Fibroblast of pulmonary artery (primary cell): ENCODE measurements at places on chromosomes 16 and 17.

GRCh38 chr17:33974276-33974675 is 280.8 kb upstream of the CCL2 start:
- DNase-seq = no peak

DNA sequence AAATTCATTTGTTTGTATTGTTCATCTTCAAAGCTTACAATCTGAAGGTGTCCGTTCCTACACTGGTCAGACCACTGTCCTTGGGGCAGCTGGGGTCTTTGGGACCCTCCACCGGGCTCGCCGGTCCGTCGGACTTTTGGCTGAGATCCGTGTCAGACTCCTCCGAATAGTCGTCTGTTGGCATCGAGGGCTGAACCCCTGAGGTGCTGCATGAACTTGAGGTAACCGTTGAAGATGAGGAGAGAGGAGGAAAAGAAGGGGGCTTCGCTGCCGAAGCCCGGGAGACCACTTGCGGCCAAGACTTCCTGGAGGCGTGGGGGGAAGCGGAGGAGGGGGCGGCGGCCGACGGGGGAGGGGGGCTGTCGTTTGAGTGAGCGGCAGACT is 260.8 kb downstream of the ZFHX3 start:
- DNase-seq = no peak

- no peak for DNase-seq
These were observed 902 bp downstream of the KAT2A start for GRCh38 chr17:42120161-42120769.

GRCh38 chr16:4801051-4801961 is 1.1 kb downstream of the ROGDI start:
- DNase-seq = no peak

DNA sequence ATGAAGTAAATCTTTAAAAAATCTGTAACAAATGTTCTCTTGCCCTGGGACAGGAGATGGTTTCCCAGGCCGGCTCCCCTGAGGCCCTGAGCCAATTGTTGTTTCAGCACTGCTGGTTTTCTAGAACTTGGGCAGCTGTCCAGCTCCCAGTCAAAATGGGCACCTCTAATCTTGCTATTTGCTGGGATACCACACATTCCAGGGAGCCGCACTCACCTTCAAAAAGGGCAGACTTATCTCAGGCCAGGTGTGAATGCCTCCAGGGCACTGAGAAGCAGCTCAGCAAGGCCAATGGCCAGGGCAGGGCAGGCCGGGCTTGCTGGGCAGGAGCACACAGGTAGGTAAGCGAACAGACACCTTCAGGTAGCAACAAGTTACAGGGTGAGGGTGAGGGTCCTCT is 24.4 kb downstream of the TRIM16 start:
- peak; percentile 47 for DNase-seq

DNA sequence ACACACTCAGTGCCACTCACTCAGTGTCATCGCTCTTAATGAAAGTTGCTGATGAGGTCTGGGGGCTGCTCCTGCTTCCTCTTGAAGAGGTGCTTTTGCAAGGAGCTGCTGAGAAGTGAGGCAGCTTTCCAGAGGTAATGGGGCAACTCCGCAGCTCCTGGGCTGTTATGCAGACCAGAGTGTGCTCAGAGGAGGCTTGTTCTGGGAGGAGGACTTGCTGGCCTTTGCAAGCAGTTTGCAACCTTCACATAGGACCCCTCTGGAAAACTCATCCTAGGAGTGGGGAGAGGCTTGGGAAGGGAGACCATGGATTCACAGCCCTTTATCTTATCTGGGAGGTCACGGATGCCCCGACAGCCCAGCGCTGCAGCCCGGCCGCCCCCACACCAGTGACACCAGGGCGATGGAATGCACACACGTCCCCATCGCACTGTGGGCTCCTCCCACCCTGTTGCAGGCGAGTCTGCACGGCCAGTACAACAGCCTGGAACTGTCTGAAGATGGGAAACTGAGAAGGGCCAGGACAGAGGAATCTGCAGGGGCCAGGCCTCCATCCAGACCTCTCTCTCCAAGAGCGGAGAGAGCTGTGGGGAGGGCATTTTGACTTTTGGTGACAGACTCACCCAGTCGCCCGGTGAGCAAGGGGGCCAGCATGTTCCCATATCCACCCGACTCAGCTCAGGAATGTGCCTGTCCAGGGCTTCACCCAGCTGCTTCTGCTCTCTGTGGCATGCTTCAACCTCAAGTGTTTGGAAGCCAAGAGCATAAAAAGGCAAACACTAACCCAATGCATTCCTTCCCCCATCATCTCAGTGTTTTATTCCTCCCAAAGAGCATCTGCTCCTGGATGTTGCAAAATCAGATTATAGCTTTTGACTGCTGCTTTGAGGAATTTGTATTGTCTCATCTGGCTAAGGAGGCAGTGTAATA is 78.6 kb upstream of the ZNF469 start:
- peak; percentile 94 for DNase-seq

GRCh38 chr17:28347261-28347891 is 10.0 kb downstream of the POLDIP2 start:
- peak; percentile 96 for DNase-seq

DNA sequence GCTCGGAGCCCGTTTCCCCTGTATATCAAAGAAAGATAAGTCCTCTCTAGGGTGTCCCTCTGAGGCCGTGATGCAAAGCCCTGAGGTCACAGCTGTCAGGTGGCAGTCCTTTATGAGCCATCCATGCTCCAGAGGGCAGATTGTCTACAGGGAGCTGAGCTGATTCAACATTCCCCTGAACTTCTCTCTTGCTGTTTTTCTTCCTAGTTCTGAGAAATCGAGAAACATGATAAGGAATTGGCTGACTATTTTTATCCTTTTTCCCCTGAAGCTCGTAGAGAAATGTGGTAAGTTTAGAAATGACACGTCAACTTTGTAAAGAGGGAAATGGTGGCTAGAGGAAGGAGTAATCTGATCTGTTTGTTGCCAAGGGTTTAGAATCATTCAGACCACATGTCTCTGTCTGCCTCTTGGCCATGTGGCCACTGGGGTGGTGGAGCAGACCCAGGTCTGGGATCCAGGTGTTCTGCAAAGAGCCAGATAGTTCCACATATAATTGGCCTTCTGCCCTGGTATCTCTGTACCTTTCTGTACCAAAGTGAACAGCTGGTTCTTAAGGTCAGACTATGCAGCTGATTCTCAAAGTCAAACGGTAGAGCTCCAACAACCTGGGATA is 3.5 kb downstream of the CTNS start:
- DNase-seq = peak; percentile 72

DNA sequence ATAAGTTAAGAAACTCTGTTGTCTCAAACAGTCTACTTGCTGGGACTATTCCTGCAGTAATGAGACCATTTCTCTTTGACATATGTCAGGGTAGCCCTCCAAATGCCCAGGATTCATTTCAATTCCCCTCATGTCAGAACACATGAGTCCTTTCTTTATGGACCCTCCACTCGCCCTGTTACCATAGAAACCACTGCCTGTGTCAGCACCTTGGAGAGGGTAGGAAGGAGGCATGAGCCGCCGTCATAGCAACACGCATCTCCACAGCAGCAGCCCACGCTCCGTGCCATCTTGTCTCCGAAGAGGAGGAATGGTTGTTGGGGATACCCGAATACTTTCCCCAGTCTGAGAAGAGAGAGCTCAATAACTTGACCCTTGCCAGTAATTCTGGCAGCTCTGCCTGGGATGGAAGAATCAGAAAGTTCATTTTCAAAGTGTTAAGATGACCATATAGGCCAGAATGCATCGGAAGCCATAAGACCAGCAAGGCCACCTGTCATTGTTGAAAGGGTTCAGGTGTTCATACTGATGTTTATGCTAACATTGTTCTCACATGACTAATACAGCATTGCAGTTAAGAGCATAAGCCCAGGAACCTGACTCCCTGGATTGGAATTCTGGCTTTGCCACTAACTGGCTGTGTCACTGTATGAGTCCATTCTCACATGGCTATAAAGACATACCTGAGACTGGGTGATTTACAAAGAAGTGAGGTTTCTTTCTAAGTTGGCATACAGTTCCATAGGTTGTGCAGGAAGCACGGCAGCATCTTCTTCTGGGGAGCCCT is 141.3 kb downstream of the ABCC12 start:
- peak; percentile 4 for DNase-seq

- no peak for DNase-seq
These were observed 74.4 kb downstream of the MRM1 start for GRCh38 chr17:36675786-36676185.

- DNase-seq = no peak
These were observed 473 bp downstream of the SUPT6H start for GRCh38 chr17:28662527-28662829.

DNA sequence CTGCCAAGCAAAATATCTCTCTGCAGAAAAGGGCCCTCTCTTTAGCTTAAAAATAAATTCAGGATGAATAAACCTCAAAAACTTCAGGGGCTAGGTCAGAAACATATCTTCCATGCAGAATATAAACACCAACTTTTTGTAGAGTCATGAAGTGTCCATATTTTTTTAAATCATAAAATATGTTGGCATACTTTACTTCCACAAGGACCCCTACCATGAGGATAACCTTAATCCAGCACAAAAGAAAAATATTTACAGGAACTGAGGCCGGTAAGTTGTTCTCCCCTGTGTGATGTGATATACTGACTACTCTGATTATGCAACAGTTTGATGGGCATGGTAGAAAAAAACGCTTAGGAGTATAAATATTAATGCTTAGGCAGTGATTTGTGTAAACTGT is 264.8 kb upstream of the CDH11 start:
- no peak for DNase-seq

- DNase-seq = no peak
These were observed 6.3 kb downstream of the NOS2 start for GRCh38 chr17:27793906-27794569.

- no peak for DNase-seq
These were observed 208.3 kb upstream of the SALL1 start for GRCh38 chr16:51359141-51359955.

DNA sequence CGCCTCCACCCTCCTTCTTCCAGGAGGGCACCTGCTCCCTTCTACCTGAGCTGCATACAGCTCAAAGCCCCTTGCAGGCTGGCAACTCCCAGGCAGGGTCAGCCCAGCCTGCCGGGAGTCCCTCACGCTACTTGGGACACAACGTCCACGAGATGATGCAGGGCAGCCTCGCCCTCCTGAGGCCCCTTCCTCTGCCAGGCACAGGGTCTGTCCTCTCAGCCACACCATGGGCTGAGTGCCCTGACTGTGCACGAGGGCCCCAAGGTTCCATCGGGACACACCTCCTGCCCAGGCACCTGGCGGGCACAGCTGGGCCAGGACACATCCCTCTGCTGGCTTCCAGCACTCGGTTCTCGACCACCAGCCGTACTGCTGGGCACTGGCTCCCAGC is 30.9 kb upstream of the ZC3H18 start:
- no peak for DNase-seq

DNA sequence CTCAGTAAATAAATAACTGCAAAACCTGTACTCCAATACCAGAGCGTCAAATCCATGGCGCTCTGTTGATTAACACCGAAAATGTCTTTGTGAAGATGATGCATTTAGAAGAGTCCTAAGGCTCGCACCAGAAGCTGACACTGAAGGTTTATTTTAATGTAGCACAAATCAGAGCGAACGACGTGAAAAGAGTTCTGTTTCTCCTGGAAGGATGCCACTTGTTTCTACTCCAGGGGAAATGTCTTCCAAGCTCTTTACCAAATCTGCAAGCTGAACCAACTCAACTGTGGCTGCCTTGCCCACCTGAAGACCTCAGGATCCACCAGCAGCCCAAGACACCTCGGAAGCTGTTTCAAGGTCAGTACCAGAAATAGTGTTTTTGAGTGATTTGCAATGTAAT is 194.4 kb upstream of the MAF start:
- DNase-seq = no peak

DNA sequence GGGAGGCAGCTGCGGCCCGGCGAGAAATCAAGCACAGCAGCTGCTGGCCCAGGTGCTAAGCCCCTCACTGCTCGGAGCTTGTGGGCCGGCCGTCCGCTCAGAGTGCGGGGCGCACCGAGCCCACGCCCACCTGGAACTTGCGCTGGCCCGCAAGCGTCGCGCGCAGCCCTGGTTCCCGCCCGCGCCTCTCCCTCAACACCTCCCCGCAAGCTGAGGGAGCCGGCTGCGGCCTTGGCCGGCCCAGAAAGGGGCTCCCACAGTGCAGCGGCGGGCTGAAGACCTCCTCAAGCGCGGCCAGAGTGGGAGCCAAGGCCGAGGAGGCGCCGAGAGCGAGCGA is 92.9 kb downstream of the HAPSTR1 start:
- DNase-seq = no peak

DNA sequence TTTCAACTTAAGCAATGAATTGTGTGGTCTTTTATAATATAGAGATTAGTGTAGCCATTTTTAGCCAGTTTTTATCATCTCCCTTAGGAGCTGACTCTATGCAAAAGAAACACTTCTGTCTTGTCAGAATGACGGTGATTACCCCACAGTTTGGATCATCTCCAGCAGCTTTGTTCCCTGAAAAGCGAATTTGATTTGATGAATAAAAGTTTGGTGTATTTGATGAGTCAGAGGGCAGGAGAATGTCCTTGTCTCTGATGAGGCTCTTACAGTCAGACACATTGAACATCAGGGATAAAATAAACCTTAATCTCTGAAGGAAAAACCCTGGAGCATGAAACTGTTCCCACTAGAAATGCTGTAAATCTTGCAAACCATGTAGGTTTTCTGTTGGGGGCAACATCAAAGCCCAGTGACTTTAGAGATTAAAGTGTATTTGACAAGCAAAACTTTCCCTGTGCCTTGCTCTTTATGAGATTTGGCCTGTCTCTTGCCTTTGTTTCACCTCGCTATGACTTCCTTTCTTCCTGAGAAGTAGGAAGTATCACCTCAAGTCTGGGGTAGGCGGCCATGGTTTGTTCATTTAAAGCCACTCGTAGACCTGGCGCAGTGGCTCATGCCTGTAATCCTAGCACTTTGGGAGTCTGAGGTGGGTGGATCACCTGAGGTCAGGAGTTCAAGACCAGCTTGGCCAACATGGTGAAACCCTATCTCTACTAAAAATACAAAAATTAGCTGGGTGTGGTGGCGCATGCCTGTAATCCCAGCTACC is 209.3 kb downstream of the FTO start:
- DNase-seq = peak; percentile 97

DNA sequence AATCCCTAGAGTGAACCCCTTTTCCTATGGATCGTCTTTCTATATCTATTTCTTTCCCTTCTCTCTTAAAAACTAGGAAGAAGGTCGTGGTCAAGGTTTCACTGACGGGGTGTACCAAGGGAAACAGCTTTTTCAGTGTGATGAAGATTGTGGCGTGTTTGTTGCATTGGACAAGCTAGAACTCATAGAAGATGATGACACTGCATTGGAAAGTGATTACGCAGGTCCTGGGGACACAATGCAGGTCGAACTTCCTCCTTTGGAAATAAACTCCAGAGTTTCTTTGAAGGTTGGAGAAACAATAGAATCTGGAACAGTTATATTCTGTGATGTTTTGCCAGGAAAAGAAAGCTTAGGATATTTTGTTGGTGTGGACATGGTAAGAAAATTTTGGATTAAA is 9.6 kb downstream of the CYLD start:
- no peak for DNase-seq
